ENCODE measurements at places on chromosomes 16 and 17.
A peak's percentile ranks its signal among the peaks of the same experiment; 100 is the strongest.

DNA sequence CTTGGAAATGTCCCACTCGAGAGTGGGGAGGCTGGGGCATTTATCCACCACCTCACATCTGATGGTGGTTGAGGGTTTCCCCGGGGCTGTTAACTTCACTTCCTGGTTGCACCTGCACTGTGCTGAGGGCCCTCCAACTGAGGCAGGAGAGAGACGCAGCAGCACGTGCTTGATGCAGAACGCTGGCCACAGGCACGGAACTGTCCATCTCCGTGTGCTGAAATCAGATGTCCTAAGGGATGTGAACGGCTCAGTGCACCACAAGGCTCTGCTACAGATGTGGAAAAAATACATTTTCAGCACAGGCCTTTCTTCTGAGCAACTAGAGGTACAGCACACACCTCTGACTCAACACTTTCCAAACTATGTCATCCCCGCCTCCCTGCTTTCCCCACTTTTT, 114.8 kb upstream of the C16orf82 start:
- DNase-seq = no peak

DNA sequence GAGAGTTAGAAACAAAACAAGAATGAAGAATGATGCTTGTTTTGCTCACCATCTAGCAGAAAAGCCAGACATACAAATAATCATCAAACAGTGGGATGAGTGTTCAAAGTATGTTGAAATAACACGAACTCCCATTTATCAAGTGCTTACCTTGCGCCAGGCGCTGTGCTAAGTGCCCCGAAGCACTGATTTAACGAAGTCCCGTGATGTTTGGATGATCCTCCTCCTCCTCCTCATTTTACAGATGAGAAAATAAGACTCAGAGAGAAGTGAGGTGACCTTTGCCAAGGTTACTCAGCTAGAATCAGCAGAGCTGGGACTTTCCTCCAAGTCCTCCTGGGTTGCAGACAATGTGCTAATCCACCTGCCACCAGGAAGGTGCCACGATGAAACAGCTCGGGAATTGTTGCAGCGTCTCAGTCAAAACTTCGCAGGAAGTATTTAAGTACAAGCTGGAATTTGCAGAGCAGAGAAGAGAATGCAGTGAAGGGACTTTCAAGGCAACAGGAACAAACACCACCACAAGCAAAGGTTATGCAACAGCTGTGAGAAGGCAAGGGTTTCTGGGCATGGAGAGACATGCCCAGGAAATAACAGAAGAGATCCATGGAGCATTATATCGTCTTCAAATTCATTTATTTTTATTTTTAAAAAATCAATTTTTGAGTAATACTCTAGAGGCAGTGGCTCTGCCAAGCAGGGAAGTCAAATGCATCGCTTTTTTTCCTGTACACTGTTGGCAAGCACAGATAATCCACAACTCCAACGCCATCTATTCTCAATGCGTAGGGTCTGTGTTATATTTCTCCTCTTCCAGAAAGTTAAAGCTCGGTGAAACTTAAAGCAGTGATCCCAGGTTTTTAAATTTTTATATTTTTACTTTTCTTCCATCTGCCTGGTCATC, 11.1 kb downstream of the PRCD start:
- no peak for DNase-seq

GRCh38 chr16:26344240-26344776, 652.5 kb downstream of the HS3ST4 start:
- no peak for DNase-seq

DNA sequence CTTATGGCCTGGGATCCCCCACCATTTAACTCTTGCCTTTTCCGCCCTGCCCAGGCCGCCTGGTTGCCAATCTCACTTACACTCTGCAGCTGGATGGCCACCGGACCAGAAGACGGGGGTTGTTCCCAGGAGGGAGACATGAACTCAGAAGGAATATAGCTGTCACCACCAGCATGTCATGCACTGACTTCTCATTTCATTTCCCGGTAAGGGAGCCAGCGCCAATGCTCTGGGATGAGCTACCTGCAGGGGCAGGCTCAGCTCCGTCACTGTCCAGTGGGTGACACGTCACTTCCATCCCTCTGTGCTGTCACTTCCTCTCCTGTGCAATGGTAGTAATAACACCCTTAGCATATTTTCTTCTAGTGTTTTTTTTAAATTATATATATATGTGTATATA, 26.7 kb downstream of the ITGAL start:
- no peak for DNase-seq

DNA sequence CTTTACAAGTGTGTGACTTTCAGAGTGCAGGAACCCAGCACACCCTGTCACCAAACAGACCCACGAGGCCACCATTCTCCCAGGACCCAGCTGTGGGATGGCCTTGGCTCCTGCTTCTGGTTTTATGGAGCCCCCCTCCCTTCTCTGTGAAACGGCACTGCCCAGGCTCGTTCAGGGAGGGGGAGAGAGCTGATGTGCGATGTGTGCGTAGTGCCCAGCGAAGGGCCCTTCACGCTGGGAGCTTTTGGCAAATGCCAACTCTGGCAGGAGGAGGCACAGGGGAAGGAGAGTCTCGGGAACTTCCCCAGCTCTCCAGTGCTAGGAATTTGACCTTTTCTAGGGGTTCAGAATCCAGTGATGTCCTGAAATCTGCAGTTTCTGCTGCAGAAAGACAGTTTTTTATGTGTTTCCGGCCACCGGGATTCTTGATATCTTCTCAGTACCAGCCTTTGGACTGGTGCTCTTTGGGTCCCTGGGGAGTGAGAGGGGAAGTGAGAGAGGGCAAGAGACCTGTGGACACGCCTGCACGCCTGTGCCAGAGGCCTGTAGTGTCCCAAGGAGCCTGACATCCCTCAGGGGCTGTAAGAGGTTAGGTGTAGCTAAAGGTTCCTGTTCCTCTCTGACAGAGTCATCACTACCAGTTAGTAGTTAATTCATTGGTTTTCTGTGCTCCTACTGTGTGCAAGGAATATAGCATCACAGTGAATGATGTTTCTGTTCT, 45.1 kb downstream of the CMIP start:
- DNase-seq = no peak

GRCh38 chr17:59878624-59879023, 14.1 kb downstream of the TUBD1 start:
- DNase-seq = no peak

- no peak for DNase-seq
Observed at GRCh38 chr17:71399649-71400048, 721.2 kb upstream of the SOX9 start.

DNA sequence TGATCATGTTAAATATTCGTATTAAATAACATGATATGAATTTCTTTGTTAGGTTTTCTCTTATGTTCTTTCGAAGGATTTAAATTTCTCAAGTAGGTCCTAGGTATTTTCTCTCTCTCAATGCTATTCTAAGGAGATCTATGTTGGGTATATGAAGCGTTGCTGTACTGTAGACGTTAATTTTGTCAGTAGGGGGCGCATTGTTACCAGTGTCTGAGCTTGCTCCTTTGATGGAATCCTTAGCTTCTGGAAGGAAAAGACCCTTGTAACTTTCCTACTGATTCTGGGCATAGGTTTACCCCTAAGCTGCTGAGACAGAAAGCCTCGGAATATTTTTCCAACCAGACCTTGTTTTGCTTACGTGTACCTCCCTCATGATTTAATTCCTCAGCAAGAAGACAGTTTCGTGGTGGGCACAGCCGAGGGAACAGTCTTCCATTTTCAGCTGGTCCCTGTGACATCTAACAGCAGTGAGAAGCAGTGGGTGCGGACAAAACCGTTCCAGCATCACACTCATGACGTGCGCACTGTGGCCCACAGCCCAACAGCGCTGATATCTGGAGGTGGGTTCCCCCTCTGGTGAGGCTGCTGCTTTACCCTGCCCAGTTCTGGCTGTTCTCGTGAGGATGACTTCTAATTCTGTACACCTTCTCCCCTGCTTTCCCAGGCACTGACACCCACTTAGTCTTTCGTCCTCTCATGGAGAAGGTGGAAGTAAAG, 17.9 kb downstream of the UTP4 start:
- DNase-seq = peak; percentile 30

DNA sequence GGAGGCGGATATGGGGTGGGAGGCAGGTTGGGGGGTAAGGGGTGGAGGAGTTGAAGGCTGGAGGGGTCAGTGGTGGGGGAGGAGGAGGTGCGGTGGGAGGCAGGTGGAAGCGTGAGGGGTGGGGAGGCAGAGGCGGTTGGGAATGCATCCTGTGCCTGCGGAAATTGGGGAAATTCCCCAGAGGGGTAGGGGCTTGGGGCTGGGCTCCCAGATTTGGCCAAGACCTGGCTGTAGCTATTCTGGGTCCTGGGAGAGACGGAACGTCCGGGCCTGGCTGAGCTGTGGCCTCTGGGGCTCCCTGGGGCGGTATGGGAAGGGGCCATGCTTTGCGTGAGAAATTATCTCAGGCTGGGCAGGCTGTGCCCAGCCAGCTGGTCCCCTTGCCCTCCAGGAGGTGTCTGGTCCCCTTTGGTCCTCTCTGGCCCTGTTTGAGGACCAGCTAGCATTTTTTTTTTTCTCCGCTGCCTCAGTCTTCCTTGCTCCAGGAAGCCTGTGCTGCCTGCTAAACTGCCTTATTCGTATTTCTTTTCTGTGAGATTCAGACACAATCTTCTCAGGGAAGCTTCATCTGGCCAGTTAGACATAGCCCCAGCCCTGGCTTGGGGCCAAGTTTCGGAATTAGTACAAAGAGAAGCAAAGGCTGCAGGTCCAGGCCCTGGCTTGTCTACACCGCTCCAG, 7.3 kb upstream of the TRPV2 start:
- no peak for DNase-seq

DNA sequence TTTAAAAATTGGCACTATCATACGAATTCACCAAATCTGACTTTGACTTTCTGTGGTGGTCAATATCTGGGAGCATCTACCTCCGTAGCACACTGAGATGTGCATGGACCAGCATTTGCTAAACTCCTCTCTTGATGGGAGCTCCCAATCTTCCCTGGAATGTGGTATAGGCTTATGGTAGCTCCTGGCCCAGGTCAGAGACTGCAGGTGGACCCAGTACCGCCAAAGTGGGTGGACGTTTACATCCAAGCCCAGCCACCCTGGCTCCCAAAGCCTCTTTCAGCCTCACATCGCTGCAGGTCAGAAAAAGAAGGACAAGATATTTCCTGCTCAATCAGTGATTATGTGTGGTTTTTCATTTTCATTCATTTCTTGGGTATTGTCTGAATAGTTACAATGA, 43.1 kb upstream of the NKD1 start:
- no peak for DNase-seq

- no peak for DNase-seq
Observed at GRCh38 chr17:38961413-38961812, 5.8 kb downstream of the FBXO47 start.

DNA sequence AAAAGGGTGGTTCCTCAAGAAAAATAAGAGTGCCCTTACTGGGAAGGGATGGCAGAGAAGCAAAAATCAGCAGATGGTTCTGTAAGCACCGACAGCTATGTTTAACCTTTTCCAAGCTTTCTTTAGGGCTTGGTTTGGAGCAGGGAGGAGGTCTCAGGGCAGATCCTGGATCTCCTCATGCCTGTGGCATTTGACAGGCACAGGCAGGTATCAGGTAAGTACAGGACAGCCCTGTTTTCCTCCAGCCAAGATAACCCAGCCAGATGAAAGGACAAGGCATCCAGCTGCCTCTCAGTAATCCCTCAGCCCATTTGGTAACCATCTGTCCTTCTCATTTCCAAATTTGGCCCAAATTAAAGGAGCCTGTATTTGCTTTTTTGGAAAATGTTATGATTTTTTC, 141.5 kb downstream of the TOX3 start:
- DNase-seq = no peak

Measured in activated CD4-positive, alpha-beta T cell treated with anti-CD3 and anti-CD28 coated beads, Interleukin-2, amount 50 U/mL, for 4 hours (primary cell).